ENCODE measurements at places on chromosomes 12 and 14.

DNA sequence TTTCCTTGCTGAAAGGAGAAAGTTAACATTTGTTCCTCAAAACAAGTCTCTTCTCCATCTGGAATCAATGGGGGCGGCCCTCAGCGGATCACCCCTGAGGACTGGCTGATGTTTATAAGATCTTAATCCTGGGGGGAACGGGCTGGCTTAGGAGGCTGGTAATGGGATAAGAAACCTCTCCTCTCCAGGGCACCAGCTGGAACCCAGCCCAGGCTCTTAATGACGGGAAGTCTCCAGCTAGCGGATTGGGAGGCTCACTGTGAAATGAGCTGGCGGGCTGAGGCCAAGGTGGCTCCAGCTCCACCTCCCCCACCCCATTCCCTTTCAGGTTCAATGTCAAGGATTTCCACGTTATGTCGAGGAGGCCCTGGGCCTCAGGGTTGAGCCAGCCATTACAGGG, 1133.0 kb downstream of the VRK1 start:
- DNase-seq: no peak

DNA sequence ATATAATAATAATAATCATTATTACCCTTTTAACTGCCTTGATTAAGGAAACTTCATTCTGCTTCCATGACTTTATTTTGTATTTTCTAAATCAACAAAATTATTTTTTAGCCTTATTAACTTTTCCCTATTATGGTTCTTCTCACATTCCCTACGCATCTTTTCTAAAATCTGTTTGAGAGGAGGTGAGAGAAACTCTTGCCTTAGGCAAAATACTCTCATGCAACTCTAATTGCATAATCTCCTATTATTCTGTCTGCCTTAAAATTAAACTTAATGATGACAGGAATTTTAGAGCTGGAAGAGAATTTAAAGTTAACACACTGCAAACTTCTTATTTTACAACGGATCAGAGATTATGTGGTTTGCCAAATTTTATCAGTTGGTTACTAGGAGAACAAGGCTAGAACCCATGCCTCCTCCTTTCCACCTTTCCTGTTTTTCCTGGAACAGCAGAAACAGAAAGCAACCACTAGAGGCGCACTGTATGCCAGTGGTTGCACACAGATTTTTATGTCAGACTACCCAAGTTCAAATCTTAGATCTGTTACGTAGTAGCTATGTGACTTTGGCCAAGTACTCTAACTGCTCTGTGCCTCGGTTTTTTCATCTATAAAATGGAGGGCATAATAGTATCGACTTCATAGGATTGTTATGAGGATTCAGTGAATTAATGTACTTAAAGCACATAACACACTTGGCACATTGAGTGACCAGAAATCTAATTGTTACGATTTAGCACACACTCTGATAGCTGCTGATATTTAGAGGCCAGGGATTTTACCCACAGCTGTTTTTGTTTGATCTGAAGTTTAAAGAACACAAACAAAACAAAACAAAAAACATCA, 4.3 kb upstream of the BRMS1L start:
- peak; percentile 48 for DNase-seq

- peak; percentile 4 for DNase-seq
Observed at GRCh38 chr12:75020068-75020557, 189.5 kb downstream of the KCNC2 start.

- DNase-seq: no peak
Observed at GRCh38 chr14:90574188-90575131, 177.6 kb downstream of the CALM1 start.

GRCh38 chr12:116400636-116401372, 123.3 kb upstream of the MED13L start:
- no peak for DNase-seq

GRCh38 chr12:58095002-58095401, 153.6 kb downstream of the ATP23 start:
- no peak for DNase-seq

GRCh38 chr14:91032248-91032647, 28.2 kb downstream of the RPS6KA5 start:
- no peak for DNase-seq

- DNase-seq: no peak
Observed at GRCh38 chr14:58177125-58177524, 22.8 kb upstream of the ACTR10 start.

DNA sequence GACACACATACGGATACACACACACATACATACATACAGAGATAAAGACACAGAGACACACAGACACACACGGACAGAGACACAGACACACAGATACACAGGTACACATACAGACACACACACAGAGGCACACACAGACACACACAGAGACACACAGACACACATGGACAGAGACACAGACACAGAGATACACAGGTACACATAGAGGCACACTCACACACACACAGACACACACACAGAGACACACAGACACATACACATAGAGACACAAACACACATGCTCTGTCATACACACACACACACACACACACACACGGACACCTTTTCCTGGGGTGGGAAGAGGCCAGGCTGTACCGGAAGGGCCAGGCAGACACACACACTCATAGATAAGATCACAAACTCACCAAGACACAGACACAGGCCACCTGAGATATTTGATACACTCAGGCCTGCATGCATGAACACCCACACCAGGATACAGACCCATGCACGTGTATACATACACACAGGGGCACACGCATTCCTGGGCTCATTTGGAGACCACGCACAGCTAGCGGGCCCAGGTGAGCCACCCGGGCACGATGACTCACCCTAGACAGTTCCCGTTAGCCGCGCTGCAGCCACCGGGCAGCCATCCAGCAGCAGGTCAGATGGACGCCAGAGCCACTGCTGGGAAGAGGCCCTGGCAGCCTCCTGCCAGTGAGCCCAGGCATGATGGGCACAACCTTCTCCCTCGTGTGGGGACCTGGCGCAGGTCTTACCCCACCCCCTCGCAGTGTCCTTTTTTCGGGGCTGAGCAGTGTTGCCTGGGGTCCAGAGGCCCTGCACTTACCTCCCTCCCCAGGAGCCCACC, 1.8 kb upstream of the AHNAK2 start:
- peak; percentile 49 for DNase-seq

DNA sequence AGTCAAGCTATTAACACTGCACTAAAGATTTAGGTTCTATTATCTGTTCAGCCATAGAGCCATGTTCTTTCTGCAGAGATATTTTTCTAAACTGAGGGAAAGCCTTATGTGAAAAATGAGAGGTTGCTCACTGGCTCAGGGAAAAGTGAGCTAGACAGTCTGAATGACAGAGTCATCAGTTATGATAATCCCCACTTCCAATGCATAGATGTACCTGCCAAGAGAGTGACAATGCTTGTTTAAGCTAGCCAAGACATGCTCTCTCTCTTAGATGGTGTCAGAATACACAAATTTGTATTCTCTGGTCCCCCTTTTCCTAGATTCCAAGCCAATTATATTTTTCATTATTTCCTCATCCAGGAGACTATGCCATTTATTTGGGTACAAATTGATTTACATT, 176.9 kb upstream of the FRMD6 start:
- no peak for DNase-seq

- DNase-seq: no peak
Observed at GRCh38 chr12:128163086-128163485, 103.9 kb upstream of the TMEM132C start.

DNA sequence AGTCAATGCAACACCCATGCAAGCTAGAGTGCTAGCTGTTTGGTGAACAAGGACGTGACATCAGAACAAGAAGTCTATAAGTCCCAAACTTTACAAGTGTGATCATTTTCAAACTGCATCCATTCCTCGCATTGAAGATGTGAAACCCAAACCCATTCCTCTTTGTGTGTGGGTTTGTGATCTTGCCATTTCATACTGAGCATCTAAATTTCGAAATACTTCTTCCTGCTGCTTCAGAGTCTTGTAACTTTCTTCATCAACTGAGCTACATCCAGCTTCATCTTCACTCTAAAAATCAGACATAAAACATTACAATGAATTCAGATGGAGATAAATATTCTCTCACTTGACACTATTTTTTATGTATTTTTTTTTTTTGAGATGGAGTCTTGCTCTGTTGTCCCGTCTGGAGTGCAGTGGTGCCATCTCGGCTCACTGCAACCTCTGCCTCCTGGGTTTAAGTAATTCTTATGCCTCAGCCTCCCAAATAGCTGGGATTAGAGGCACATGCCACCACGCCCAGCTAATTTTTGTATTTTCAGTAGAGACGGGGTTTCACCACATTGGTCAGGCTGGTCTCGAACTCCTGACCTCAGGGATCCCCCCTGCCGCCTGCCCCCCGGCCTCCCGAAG, 4.8 kb upstream of the ZCCHC8 start:
- no peak for DNase-seq

DNA sequence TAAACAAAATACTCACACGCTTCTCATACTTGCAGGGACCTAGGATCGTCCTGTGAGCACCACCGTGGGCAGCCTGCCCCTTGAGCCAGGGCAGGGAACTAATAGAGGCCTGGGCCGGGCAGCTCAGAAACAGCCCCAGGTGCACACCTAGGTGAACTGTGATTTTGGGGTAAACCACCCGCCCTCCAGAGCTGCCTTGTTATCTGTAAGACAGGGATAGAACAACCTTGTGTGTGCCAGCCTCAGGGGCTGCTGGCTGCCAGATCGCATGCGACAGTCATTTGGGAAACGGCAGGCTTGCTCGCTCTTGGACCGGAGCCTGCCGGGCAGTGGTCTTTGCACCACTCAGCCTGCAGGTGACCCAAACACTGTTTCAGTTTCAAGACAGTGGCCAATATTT, 86.8 kb downstream of the ADGRD1 start:
- no peak for DNase-seq
